ENCODE measurements at places on chromosomes 1 and 21.

DNA sequence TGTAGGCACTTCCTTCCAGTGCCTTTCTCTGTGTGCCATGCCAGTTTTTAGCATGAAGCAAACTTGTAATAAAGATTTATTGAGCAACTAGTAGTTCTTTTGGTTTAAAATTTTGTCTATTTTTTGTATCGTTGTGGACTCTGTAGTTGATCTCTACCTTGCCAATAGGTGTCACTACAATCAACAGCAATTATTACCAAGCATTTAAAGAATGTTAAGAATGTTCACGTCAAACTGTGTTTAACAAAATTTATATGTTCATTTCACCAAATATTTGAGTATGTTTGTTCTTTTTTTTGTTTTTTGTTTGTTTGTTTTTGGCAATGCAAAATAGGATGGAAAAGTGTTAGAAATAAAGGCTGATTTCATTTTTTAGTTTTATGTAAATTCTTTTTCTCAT, 208.1 kb downstream of the PATJ start:
- DNase-seq = no peak

GRCh38 chr1:172952516-172952915, 98.2 kb downstream of the TNFSF18 start:
- DNase-seq = no peak

DNA sequence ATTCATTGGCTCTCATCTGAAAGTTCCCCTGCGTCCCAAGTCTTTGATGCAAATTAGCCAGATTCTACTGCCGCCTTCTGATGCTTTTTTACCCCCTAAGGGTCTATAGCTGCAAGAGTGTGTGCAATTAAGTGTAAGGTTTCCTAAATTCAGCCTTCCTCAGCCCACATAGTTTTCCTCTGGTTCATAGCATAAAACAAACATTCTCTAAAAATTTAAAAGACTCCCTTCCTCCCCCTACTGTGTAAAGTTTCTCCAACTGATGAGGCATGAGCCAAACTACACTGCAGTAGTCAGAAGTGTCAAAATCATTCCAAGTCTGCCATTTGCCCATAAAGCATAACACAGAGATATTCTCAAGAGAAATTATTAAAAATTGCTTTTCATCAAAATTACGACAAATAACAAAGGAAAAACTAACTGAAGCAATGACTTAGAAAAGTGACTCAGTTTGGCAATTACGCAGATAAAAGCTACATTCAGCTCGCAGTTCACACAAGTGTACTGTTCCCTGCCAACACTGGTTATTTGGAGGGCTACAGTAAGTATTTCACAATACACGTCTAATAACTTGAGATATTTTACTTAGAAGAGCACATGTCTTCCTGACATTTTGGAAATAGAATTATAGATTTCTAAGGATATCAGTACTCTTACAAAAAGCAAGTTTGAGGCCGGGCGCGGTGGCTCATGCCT, 15.4 kb downstream of the KCNH1 start:
- DNase-seq = no peak

GRCh38 chr1:212754193-212754592, 37.4 kb downstream of the NSL1 start:
- no peak for DNase-seq

GRCh38 chr1:177865807-177866206, 104.1 kb downstream of the SEC16B start:
- DNase-seq = no peak

GRCh38 chr21:42644223-42645208, 8.9 kb upstream of the PDE9A start:
- DNase-seq = no peak

- no peak for DNase-seq
Measured at GRCh38 chr1:217150366-217150765, 427.1 kb upstream of the ESRRG start.

DNA sequence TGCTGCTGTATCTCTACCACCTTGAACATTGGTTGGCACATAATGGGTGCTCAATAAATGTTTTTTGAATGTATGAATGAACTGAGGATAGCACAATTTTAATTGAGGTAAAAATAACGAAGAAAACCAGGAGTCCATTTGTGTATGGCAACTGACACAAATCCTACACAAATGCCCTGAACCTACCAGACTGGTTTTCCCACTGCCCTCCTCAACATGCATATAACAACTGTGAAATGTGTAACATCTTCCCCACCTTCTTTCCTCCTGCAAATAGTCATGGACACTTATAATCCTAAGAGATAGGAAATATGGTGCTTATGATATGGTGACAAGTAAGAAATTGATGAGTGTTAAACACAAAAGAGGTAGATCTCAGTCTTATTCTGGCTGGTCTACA, 9.9 kb upstream of the LMO4 start:
- no peak for DNase-seq

GRCh38 chr21:16028142-16028541, 298.4 kb downstream of the USP25 start:
- no peak for DNase-seq

DNA sequence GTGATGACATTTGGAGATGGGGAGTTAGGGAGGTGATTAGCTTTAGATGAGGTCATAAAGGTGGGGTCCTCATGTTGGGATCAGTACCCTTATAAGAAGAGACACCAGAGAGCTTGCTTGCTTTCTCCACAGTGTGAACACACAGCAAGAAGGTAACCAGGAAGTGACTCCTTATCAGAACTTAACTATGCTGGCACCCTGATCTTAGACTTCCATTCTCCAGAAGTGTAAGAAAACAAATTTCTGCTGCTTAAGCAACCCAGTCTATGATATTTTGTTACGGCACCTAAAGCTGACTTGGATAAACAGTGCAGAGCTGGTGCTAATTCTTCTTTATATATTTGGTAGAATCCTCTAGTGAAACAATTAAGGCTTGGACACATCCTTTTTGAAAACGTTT, 346.0 kb downstream of the AGBL4 start:
- no peak for DNase-seq

DNA sequence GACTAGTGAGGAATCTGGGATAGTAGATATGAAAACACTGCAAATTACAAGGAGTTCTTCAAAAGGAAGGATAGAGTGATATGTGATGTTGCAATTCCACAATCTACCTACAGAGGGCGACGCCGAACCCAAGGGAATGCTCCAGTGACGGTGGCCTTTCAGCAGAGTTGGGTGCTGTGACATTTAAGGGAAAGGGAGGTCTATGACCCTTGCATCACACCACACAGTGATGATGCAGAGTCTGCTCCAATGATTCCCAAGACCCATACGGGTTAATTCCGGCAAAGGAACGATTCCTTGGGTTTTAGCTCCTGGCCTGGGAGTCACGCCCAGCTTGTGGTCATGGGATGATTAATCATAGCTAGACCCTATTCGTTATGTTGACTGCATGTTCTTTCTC, 123.0 kb upstream of the IGSF21 start:
- peak; percentile 13 for DNase-seq

- no peak for DNase-seq
Measured at GRCh38 chr1:220905650-220906560, 26.7 kb downstream of the HLX start.

DNA sequence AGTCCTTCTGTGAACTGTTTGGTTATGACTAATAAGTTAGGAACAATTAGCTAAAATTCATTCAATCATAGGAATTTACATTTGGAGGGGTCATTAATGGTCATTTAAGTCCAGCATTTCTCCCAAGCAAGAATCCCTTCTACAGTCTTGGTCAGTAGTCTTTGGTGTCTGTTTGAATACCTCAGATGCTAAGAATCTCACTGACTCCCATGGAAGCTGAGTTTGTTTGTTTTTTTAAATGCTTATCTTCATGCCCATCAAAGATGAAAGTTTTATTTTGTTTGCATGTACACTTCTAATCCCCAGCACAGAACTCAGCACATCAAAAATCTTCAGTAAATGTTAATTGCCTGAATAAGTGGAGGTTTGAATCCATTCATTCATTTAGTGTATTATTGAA, 41.3 kb upstream of the SLC44A3 start:
- no peak for DNase-seq

GRCh38 chr1:206001476-206001888, 1.7 kb downstream of the RAB7B start:
- no peak for DNase-seq

GRCh38 chr1:16376971-16377370, 9.9 kb downstream of the SZRD1 start:
- DNase-seq = no peak

GRCh38 chr1:156923670-156924477, 3.4 kb downstream of the LRRC71 start:
- DNase-seq = no peak

DNA sequence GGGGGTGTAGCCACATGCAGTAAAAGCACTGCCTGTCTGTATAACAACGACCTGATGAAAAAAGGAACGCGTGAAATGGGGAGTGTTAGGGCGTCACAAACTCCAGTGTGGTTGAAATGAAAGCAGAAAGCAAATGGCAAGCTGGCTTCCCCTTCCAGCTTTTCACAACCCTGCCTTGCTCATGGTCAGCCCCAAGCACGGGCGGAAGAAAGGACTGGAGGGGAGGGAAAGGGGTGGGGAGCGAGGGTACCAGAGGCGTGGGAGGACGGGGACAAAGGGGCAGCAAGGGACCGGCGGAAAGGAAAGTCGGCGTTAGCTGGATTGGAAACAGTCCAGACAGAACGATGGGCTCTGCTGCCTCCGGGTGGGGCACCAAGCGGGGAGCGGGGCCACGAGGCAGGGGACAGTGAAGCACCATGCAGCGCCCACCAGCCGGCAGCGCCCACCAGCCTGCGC, 9.6 kb downstream of the VPS26C start:
- peak; percentile 70 for DNase-seq

- no peak for DNase-seq
Measured at GRCh38 chr1:6603238-6603914, 707 bp upstream of the KLHL21 start.

DNA sequence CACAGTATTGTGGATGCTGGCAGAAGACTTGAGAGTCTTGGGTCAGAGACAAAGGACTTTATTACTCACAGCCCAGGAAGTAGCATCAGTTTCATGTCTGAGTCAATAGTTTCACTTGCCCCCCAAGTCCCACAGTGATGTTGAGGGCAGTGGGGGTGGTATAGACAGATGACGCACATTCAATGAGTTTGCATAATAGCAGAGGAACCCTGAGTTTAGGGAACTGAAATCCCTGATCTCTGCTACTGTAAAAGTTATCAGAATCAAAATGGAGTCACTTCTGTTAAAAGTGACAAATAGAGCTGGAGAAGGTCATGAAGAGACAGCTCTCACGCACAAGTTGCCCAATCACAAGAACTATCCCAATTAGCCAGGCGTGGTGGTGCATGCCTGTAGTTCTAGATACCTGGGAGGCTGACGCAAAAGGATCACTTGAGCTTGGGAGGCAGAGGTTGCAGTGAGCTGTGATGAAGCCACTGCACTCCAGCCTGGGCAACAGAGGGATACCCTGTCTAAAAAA, 11.5 kb upstream of the HCRTR1 start:
- DNase-seq = no peak

- DNase-seq = no peak
Measured at GRCh38 chr1:69321311-69321710, 246.4 kb upstream of the LRRC7 start.

DNA sequence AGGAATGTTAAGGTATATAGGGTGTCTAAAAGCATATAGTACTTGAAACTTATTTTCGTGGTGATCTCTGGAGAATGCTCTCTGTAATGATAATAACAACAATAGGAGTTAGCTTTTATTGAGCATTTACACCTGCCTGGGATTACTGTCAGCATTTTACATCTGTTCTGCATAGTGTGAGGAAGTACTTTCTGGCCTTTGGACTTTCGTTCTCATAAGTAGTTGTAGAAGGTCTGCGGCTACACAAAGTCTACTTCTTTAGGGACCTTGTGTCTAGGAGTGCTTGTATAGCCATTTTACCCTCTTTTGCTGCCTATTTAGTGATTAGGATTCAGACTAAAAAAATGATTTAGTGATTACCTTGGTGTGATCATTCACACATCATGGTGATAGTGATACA, 103.6 kb upstream of the GPR52 start:
- no peak for DNase-seq

DNA sequence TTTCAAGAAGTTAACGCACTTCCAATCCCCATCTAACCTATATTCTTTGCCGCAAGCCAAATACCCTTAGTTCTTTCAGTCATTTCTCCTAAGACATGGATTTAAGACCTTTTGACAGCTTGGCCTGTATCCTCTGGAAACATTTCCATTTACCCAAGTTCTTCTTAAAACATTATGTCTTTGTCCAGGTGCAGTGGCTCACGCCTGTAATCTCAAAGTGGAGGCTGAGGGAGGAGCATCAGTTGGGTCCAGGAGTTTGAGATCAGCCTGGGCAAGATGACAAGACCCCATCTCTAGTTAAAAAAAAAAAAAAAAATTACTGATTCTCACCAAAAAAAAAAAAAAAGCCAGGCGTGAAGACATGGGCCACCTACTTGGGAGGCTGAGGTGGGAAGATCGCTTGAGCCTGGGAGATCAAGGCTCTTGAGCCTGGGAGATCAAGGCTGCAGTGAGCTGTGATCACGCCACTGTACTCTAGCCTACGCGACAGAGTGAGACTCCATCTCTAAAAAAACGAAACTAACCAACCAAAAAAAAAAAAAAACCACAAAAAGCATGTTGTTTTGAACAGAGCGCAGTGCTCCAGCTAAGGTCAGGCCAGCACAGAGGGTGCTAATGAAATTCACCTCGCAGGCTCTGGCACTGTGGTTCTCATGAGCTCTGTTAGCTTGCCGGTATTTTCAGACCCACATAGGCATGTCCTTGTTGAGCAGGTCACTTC, 36.0 kb downstream of the NUAK2 start:
- DNase-seq = no peak

DNA sequence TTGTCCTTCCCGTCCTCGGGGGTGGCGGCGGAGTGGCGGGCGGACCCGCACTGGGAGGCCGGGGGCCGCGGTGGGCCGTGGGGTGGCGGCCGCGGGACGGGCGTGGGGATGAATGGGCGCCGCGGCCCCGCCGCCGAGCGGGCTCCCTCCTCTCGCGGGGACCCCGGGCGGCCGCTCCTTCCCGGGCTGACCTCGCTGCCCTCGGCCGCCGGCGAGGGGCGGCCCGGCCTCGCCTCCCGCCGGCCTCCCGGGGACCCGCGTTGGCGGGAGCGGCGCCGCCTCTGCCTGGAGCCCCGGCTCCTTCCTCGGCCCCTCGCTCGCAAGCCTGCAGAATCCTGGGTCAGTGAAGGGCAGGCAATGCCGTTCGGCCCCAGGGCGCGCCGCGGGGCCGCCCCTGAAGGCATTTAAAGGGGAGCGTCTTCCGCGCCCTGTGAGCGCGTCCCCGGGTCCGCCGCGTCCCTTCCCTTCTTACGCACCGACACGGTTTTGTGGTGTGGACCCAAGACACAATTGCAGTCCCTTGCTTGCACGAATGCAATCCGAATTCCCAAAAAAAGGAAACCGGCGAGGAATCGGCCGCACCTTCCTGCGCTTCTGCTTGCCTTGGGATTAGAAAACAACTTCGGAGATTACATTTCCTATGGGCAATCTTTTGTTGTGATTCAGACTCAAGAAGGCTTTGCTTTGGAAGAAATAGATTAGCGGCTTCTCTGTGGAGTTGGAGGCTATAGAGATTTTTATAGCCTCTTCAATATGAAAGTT, 776 bp downstream of the ITSN1 start:
- no peak for DNase-seq

DNA sequence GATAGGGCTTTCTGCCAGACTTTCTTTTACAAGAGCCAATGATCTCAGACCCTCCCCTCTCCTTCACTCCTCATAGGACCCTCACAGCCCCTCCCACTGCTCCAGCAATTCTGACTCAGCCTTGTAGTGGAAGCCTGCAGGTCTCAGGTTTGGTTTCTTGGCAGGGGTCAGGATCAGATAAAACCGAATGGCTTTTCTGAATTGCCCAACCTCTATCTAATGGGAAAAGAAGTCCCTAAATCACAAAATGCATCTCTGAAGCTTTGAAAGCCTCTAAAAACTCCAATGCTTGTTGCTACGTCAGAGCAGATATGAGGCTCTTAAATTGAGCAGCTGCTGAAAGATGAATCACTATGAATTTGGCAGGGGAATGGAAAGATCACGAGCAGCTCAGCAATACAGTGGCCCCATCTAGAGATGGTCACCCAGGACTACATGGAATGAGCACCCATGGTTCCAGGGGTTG, 74.5 kb downstream of the NID1 start:
- no peak for DNase-seq

All from NCI-H1105 treated with DMSO at 0.1 percent for 48 hours (cell line).